Gastroesophageal sphincter (tissue), 4 donors: ENCODE measurements at places on chromosomes 4 and X. TPM values are rescaled to one million over a fixed set of nuclear protein-coding genes. Genes with fewer than 3 reads are reported as not detected.

- no peak for ATAC-seq
Observed at GRCh38 chrX:153465691-153466380, 4.5 kb downstream of the HAUS7 start.

GRCh38 chr4:125620066-125620860 lies 305.5 kb downstream of the FAT4 start:
- ATAC-seq: no peak

DNA sequence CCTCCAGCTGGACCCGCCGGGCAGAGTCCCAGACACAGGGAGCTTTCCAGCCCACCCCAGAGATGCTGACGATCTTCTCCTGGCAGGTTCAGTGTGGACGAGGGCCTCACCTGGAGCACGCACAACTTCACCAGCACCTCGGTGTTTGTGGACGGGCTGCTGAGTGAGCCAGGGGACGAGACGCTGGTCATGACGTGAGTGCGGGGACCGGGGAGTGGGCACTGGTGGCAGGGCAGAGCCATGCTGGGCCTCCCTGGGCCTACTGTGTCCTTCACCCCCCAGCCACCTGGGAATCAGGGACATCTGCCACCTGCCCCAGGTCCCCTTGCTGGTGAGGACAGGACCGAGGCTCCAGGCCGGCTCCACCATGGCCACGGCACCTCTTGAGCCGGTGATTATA lies 235.6 kb downstream of the AFAP1 start:
- no peak for ATAC-seq

The CSAG3 gene
- total RNA-seq: not detected

GRCh38 chr4:77073106-77073809 lies 2.5 kb downstream of the CCNI start:
- ATAC-seq: no peak

- no peak for ATAC-seq
Observed at GRCh38 chr4:63430105-63430504, 979.1 kb downstream of the TECRL start.

The MAGEB2 gene
- not detected for total RNA-seq

The SULT1B1 gene
- total RNA-seq: 0.81 TPM

The MSN gene
- 249 TPM for total RNA-seq

GRCh38 chr4:140736669-140737343 lies 19.4 kb downstream of the TBC1D9 start:
- ATAC-seq: no peak

The WFS1 gene
- total RNA-seq: 107 TPM

The BRCC3 gene
- total RNA-seq: 16.3 TPM

DNA sequence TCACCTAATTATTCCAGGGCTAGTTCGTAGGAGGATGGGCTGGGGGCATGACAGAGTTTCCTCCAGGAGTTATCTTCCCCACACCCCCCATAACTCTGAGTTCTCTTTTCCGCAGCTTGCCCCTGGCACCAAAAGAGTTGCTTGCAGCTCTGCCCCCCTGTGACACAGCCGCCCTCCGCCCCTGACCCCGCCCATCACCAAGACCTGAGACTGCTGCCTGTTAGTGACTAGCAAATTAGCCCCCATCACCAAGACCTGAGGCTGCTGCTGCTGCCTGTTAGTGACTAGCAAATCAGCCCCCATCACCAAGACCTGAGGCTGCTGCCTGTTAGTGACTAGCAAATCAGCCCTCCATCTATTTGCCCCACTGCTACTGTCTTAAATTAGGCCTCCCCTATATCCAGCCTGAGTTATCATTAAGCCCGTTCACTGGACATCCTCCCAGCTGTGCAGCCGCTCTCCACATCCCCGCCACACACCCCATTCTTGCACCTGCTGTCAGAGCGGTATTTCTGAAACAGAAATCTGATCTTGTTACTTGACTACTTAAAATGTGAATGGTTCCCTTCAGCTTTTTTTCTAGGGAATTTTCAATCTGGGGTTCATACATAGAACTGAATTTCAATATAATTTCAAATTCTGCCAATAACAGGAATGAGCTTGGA lies 1.5 kb upstream of the PAPSS1 start:
- ATAC-seq: no peak

GRCh38 chrX:66622209-66622608 lies 16.7 kb downstream of the EDA2R start:
- no peak for ATAC-seq

DNA sequence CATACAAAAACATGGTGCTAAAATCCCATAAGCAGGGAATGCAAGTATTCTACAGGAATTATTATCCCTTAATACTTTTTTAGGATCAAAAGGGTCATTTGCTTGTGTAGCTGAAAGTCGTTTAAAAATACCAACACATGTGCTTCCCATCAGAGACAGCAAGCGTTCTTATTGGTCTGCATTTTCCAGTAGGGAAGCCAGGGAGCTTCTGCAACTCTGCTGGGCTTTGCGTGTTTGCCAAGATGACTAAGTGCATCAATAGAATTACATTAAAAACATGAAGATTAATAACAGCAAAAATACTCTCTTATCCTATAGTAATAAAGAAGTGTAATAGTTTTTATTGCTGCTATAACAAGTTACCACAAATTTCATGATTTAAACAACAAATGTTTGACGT lies 111.2 kb downstream of the QDPR start:
- no peak for ATAC-seq

- ATAC-seq: no peak
Observed at GRCh38 chr4:184292877-184293276, 75.2 kb upstream of the ENPP6 start.

The DCAF12L1 gene
- total RNA-seq: not detected

DNA sequence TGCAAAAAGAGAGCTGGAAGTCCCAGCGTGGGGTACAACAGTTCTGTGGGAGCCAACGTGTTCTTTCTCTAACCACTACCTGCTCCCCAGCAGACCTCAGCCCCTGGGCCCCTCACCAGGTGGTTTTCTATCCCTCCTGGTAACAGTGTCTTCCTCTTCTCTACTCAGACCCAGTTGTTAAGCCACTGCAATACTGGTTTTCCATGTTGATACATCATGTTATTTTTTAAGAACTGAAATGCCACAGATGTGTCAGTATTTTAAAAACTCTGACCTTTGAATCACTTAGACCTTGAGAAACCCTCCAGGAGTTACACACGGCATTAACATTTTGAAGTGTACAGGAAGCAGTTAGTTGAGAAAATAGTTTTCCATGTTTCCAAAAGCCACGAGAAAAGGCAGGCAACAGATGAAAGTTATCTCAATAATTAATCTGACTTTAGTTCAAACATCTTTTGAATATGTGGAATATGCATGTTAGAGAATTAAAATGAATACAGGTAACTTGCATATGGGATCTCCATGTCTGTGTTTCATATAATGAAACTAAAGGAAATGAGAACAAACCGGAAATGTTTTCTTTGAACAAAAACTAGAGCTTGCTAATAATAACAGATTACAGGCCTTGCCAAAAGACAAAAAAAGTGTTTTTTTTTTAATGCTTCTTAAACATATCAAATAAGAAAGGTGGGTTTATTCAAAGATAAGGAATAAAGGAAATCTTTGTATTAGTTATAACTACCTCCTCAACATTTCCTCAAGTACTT lies 108.8 kb downstream of the ZNF827 start:
- no peak for ATAC-seq

The CTSO gene
- 16.6 TPM for total RNA-seq

DNA sequence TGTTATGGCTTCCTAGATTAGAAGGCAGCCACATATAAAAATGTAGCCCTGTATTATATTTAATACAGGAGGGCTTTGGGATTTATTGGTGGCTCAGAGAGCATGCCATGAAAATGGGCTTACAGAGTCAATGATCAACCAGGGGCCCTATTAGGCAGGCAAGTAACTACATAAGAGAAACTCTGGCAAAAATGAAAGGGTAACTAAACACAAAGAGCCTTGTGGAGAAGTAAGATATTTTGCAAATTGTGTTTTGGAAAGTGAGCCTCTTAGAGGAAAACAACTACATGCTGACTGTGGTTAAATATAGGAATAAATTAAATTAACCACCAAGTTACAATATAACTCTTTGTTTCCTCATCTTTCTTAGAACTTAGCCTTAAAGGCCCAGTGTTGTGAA lies 5.5 kb downstream of the SAT1 start:
- no peak for ATAC-seq

DNA sequence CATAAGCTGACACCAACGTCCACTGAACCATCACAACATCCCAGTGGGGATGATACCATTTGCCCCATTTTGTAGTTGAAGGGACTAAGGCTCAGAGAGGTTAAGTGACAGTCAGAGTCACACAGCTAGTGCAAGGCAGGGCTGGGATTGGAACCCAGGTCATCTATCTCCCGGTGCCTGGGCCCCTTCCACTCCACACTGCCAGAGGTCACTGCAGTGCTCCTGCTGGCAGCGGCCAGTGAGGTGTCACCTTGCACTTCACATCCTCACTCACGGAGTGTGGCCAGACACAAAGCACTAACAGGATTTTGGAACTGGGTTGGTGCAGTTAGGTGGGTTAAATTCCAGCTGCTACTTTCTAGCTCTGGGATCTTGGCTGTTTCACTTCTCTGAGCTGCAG lies 118.7 kb downstream of the ENPP6 start:
- ATAC-seq: no peak
